ENCODE measurements at places on chromosomes 16 and 17. TPM values are rescaled to one million over a fixed set of nuclear protein-coding genes. Genes with fewer than 3 reads are reported as not detected.

The KCNH6 gene
- 0.06 TPM for total RNA-seq

The RAB26 gene
- 0.49 TPM for total RNA-seq

The PYY gene
- total RNA-seq: not detected

The CD300LB gene
- total RNA-seq: not detected

The CLEC18A gene
- 0.50 TPM for total RNA-seq

The CFAP52 gene
- not detected for total RNA-seq

The ACSM5 gene
- 0.44 TPM for total RNA-seq

The ANKS3 gene
- total RNA-seq: 27.1 TPM

The MT1H gene
- total RNA-seq: not detected

The YBX2 gene
- not detected for total RNA-seq

The CHST4 gene
- not detected for total RNA-seq

The PHKG2 gene
- total RNA-seq: 15.0 TPM

The SLC12A3 gene
- not detected for total RNA-seq

The IL17C gene
- not detected for total RNA-seq

The EPN3 gene
- under 0.01 TPM for total RNA-seq

The SLC16A11 gene
- total RNA-seq: 0.44 TPM

The NPW gene
- not detected for total RNA-seq

The CNGB1 gene
- not detected for total RNA-seq

The KRT20 gene
- not detected for total RNA-seq

The CALB2 gene
- total RNA-seq: not detected

The FA2H gene
- total RNA-seq: not detected

The GPR142 gene
- total RNA-seq: 0.16 TPM

The KIF18B gene
- total RNA-seq: 2.8 TPM

The CCDC102A gene
- total RNA-seq: 20.0 TPM

The SLC35B1 gene
- total RNA-seq: 64.8 TPM

The HP gene
- total RNA-seq: not detected

The PLXDC1 gene
- 0.06 TPM for total RNA-seq

The TMEM106A gene
- total RNA-seq: 4.0 TPM

The VASN gene
- total RNA-seq: 0.65 TPM

The SLFN11 gene
- 70.3 TPM for total RNA-seq

The RHBDF2 gene
- 50.5 TPM for total RNA-seq

The PRSS36 gene
- 0.31 TPM for total RNA-seq

The JMJD8 gene
- total RNA-seq: 23.0 TPM

The SMURF2 gene
- total RNA-seq: 58.9 TPM

The SHISA9 gene
- total RNA-seq: 0.57 TPM

The DPEP3 gene
- not detected for total RNA-seq

The TAC4 gene
- not detected for total RNA-seq

The OR2C1 gene
- total RNA-seq: not detected

The FOXJ1 gene
- total RNA-seq: not detected

The KRTAP4-1 gene
- total RNA-seq: not detected

The ABCC11 gene
- not detected for total RNA-seq

The AATK gene
- 7.8 TPM for total RNA-seq

The ARL17A gene
- 7.2 TPM for total RNA-seq

The CA10 gene
- not detected for total RNA-seq

The KRTAP4-5 gene
- total RNA-seq: not detected

The ASB16 gene
- not detected for total RNA-seq

The SPSB3 gene
- 60.4 TPM for total RNA-seq

The DNAH17 gene
- 0.06 TPM for total RNA-seq

The SLC5A2 gene
- total RNA-seq: not detected

The SOST gene
- not detected for total RNA-seq

The CLEC19A gene
- total RNA-seq: not detected
